ENCODE measurements at places on chromosomes 7 and 10. TPM values are rescaled to one million over a fixed set of nuclear protein-coding genes. Genes with fewer than 3 reads are reported as not detected.

DNA sequence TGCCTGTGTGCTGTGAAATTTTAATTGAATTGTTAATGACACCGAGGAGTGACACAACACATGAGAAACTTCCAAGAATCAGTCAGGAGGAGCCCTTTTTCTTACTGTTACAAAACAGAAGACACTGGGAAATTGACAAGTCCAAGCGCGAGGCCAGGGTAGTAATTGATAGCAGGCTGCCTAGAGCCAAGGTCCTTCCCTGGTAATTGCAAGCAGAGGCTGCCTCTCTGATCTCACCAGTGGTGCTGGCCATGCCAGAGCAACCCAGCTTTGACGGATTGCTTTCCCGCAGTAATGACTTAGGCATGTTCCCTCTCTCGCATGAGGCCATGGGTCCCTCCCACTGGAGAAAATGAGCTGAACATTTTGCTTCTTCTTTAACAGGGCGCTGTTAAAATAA is 111.5 kb downstream of the LRMDA start:
- DNase-seq: peak; percentile 45

- no peak for DNase-seq
Measured at GRCh38 chr10:11157292-11158076, 139.8 kb downstream of the CELF2 start.

DNA sequence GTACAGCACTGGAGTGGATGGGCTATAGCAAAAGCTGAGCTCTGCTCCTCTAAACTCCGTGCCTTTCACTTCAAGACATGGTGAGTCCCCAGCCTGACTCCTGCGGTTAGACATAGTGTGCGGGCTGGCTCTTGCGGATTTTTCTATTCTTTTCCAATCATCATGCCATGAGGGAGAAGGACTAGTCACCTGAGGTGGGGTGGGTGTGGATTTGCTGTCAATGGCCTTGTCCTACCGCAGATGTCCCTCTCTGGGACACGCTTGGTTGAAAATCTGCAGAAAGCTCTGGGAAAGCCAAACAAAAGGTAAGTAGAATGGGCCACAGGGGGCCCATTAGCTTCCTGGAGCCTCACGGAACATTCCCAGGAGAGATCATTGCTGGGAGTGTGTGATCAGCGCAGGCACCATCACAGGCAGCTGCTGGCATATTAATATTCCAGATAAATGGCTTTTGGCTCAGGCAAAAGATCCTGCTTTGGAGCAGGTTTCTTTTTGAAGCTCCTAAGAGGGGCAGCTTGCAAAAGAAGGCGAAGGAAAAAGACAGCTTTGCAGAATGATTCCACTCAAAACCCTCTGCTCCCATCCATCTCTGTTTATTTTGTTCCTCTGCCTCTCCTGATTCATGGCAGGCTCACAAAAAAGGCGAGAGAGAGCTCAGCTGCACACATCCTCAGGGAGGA is 509.0 kb upstream of the ZMIZ1 start:
- DNase-seq: no peak

DNA sequence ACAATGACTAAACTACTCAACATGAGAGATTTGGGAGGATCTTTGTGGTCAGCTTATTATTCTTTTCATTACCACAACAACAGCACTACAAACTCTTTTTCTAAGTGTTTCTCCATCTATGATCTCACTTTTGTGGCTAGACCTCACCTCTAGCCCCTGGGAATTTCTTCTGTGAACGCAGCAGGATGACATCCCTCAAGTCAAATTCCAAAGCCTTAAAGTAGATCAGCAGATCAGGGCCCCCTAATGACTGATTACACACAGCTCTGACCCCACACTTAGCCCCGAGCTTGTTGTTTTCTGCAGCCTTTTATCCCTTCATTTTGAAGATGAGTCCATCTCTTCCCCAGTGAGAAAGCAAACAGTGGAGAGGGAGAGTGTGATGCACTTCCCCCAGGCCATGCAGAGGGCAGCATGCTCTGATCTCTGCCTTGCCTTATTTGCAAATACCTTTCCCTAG is 27.3 kb downstream of the TFAM start:
- DNase-seq: no peak

GRCh38 chr10:101018600-101019439 is 12.1 kb downstream of the PDZD7 start:
- peak; percentile 36 for DNase-seq

DNA sequence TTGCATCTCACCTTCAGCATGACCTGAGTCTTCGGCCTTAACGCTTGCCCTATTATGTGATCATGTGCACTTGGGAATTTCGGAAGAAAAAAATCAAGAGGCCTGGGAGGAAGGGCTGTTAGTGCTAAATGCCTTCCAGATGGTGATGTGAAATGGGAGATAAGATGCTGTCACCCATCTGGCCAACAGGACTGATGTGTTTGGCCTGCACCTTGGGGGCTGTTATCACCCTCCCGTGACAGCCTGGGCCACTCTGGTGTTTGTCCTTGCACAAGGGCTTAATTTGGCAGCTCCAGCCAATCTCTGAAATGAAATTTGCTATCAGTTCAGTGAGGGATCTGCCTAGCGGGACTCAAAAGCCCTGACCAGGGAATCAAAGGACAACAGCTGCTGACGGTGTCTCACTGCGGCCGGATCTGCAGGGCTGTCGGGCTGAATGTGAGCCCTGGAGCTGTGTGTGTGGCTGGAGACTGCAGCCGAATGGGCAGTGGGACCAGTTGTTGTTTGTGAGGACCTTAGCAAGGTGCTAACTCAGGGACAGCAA is 131.4 kb upstream of the BTBD16 start:
- DNase-seq: no peak

Gene SCIN
- 0.49 TPM for total RNA-seq

- no peak for DNase-seq
Measured at GRCh38 chr7:43766564-43766963, 8.1 kb downstream of the BLVRA start.

DNA sequence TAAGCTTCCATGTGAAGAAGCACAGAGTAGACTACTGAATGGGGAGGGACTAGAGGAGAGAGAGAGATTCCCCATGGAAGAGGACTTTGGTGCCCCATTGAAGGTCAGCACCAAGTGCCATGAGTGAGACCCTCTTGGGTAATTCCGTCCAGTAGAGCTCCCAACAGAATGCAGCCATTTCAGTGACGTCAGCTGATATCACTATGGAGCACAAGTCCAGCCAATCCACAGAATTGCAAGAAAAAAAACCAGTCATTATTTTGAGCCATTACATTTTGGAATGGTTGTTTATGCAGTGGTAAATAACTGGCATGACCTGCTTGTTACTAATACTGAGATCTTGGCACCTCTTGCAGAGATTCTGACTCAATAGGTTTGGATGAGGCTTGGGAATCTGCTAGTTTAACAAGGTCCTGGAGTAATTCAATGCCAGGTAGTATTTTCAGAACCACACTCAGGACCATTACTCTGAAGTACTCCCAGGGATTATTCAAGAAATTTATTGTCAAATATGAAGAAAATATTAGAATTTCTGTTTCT is 52.6 kb upstream of the SP8 start:
- no peak for DNase-seq

- DNase-seq: no peak
Measured at GRCh38 chr10:13661256-13661655, 74.5 kb downstream of the PRPF18 start.

Gene SAP25
- 0.81 TPM for total RNA-seq

Gene BMPR1A
- total RNA-seq: 130 TPM

DNA sequence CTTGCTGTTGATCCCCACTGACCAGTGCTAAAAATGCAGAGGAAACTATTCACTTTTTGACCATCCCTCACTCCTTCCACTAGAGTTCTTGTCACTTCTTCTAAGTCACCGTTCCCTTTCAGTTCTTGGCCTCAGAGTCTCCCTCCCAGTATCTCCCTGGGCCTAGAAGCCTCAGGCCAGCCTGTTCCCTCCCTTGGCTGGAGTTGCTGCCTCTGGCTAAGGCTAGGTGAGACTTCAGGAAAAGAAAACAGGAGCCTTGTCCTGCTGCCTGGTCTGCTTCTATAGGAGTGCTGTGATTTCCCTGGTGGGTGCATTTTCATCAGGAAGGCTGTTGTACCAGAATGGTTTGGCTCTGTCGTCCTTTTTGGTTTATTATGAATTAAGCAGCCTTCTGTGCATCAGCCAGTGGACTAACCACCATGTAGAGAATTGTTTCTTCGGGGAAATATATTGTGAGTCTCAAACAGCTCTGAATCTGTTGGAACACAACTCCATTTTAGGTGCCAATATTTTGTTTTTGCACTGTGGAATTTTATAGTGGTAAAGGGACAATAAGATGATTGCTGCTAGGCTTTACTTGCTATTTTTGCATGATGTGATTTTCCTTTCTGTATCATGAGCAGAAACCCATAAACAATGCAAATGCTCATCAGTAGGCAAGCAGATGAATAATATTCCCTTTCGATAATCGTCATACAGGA is 233.4 kb upstream of the FZD1 start:
- no peak for DNase-seq

Gene SUN3
- not detected for total RNA-seq

DNA sequence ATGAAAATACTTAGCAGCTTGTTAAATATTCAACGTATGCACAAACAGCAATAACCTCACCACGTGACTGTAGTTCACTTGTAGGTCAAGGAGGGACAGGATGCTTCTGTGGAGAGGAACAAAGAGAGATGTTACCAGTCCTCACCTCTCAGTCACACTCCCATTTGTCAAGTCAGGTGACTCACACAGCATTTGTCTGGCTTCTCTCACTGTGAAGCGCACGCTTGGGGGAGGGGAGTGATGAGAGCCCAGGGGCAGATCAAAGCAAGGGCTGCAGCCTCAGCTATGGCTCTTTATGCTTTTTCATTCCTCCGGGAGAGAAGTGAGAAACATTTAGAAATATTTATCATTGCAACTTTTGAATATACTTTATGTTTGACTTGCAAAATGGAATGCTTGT is 2.9 kb upstream of the RBM20 start:
- DNase-seq: no peak

DNA sequence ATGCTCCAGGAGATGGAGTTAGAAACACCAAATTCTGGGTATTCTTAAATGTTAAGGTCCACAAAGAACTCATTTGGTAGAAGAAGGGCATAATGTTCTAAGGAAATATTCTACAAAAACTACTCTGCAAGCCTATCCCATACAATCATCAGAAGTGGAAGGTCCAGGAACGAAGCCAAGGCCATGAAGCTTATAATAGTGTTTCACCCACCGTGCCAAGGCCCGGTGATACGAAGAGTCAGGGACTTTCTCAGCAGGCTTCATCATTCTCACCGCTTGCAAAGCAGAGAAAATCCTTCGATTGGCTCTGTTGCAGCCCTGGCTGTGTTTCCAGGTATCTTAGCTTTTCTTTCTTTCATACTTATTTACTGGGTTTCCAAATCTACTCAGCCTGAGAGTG is 351.9 kb upstream of the CELF2 start:
- DNase-seq: no peak

DNA sequence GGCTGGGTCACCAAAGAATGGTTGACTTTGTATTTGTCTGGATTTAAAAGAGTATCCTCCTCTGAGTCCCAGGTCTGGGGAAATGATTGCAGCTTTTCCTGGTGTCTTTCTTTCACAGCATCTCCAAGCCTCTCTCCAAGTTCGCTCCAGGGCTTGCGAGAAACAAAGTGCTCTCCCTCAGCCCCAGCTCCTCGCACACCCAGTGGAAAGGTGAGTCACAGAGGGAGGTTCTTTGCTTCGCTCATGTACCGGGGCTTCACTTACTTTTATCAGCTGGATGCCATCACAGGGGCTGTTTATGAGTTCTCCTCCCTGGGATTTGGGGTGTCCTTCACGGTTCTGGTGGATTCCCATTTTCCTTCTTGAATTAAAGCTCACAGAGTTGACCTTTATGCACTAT is 252.2 kb upstream of the PLPP4 start:
- no peak for DNase-seq

Gene KLF14
- total RNA-seq: not detected

DNA sequence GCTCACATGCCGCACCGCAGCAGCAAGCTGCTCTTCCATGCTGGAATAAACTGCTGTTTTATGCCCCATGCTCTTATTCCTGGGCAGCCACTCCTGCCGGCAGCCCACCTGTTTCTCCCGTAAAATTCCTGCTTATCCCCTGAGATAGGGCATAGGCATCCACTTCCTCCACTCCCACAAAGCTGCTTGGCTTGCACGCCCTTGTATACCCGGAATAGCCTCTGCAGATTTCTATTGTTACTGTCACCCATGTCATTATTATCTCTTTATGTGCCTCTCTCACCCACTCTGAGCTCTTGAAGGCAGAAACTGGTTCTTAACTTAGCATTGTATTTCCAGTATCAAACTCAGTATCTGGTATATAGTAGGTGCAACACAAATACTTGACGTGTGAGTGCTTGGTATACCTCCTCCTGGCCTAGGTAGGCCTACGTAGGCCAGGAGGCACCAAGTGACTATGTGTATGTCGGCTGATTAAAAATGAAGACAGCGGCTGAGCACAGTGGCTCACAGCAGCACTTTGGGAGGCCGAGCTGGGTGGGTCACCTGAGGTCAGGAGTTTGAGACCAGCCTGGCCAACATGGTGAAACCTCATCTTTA is 193.4 kb downstream of the CCDC3 start:
- DNase-seq: no peak

Gene GATA3
- not detected for total RNA-seq

- no peak for DNase-seq
Measured at GRCh38 chr7:149291781-149292461, 29.9 kb downstream of the ZNF783 start.

Gene OR9A2
- total RNA-seq: not detected

- DNase-seq: no peak
Measured at GRCh38 chr10:21807180-21807579, 196.3 kb downstream of the DNAJC1 start.

- DNase-seq: no peak
Measured at GRCh38 chr7:65251851-65252620, 121.6 kb upstream of the ZNF92 start.

Gene CFTR
- total RNA-seq: 0.68 TPM

Gene STAM
- 28.4 TPM for total RNA-seq

DNA sequence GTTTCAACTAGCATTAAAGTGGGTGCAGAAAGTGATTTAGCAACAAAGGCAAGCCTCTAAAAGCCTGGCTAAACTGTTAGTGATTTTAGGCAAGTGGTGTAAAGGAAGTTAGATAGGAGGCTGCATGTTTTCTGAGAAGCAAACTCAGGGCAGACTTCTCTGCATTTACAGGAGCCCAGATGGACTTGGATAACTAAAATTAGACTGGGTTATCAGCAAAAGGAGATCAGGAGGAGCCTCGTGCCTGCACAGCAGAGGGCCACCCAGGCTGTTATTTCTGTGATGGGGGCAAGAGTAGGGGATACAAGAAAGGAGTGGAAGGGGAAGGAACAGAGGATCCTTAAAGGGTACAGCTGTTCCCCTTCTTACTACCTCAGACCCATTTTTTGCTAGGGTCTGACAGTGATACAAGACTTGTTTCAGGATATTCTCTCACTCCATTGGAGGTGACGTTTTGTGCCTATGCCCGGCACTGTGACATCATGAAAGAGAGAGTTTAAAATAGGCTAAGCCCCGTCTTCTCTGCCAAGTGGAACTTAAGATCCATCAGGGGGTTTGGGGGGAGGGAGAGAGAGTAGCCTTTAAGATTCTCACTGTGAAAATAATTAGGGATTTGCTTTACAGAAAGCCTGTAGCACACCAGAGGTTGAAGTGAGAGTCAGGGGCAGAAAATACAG is 49.6 kb upstream of the PDCD4 start:
- DNase-seq: no peak

DNA sequence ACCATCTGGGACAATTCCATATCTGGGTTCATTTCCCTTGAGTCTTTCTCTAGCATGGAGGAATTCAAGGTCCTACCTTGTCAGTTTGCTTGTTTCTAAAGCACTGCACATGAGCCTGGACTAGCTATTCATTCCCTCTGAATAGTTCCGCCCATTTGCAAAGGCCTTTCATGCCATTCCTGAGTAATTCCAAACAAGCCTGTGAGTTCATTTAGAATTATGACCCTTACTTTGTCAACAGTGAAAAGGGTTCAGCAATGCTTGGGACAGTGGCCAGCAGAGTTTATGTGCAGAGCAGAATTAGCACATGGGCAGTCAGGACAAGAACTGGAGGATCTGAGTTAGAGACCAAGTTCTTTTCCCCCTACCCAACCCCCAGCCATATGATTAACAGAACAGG is 27.9 kb upstream of the CRTAC1 start:
- DNase-seq: no peak
